ENCODE measurements at places on chromosomes 4 and X.

- no peak for DNase-seq
These were observed 96.7 kb downstream of the SRPX start for GRCh38 chrX:38124000-38124399.

DNA sequence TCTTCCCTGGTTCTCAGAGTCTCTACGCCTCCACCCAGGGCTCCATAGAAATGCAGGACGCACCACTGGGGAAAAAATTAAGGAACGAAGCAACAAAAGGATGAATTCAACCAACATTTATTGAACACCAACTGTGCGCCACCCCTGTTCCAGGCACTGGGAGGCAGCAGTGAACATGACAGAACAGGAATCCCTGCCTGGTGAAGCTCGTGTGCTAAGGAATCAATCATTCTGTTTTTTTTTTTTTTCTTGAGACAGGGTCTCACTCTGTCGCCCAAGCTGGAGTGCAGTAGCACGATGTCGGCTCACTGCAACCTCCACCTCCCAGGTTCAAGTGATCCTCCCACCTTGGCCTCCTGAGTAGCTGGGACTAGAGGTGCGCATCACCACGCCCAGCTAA lies 1.9 kb upstream of the FTSJ1 start:
- DNase-seq: no peak

DNA sequence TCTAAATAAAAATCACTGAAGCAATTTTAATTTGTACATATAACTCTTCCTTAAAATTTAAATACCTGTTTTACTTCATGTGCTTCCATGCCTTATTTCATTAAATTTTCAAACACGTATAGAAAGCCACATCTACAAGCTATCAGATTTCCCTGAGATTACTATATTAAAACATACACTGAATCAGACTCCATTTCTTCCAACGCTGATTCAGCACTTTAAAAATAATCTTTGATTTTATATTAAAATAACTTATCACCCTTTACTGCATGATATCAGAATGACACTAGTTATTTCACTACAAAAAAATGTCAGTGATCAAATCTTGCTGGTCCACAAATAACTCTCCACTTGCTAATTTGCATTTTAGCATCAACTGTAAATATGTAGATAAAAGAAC lies 550.8 kb downstream of the IL1RAPL1 start:
- DNase-seq: no peak

DNA sequence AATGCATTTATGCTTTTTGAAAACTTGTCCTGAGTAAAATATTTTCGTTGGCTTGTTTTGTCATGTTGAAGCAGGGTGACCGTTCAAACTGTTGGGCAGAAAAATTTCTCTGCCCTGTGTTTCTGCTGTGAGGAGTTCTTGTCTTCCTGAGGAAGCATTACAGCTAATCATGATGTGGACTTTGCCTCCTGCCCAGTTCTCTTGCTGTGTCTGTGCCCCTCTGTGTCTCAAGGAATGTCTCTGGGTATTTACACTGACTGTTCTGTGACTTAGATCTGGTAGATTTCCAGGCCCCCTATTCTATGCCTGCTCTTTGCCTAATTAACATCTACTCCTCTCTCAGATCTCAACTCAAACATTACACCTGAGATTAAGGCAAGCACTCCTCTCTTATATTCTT lies 30.4 kb upstream of the RPL34 start:
- no peak for DNase-seq

Measured in NCI-H1436 treated with DMSO at 0.1 percent for 48 hours (cell line).